ENCODE measurements at places on chromosomes 11 and 22.

- DNase-seq: no peak
Observed at GRCh38 chr11:83613767-83614121, 327.6 kb upstream of the CCDC90B start.

DNA sequence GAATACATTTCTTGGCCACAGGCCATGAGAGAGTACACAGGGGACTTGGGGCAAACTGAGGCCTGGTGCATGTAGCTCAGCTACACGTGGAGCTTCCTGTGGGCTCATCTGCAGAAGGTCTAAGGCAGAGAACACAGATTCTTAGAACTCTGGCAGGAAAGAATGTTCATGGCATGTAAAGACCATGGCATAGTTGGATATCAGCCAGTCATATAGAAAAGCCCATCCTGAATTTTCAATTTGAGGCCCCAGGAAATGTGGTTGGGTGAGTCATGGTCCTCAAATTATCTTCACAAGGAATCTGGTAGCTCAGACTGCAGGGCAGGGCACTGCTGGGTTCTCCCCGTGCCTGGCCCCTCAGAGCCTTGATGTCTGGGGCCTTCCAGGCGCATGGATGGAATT lies 13.7 kb upstream of the ST3GAL4 start:
- no peak for DNase-seq

DNA sequence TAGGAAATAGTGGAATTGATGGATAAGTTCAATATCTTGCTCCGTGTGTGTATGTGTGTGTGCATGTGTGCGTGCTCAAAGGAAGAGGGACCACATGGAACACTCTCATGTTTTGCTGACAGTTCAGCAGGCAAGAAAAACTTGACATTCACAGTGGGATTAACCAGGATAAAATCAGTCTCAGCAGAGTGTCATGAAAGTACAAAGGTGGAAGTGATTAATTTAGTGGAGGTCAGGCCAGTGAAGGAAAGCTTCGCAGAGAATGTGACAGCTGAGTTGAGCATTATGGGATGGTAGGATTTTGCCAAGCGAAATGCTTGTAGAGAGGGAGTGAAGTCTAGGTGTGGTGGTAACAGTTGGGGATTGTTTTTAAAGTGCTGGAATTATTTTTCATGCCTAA lies 15.7 kb upstream of the FBXO3 start:
- DNase-seq: no peak

DNA sequence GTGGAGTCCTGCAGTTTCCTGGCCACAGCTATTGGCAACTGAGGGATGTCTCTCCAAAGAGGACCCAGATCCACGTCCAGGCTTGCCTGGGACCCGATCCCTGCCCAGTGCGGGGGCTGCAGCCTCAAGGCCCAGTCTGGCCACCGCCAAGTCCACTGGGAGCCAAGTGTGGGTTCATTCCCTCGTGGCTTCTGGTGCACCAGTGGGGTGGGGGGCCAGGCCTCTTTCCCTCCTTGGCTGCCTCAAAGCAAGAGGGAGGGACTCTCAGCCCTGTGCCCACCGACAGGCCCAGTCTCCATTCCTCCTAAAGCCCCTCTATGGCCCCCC lies 13.3 kb upstream of the PIM3 start:
- DNase-seq: no peak

- DNase-seq: no peak
Observed at GRCh38 chr22:19394274-19395050, 37.1 kb downstream of the HIRA start.

DNA sequence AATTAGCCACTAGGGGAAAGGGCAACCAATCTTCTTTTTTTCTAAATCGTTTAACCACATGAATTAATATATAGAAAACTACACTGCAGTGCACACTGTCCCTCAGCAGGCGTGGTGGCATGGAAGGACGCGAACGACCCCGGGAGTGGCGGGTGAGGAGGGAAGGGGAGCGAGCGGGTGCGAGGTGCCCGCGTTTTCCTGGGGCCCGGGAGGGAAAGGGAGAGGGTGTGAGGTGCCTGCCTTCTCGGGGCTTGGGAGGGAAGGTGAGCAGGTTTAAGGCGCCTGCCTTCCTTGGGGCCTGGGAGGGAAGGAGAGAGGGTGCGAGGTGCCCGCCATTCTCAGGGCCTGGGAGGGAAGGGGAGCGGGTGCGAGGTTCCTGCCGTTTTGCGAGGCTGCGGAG lies 765 bp downstream of the GAB4 start:
- DNase-seq: no peak

All from sciatic nerve (tissue), 2 donors.